ENCODE measurements at places on chromosomes 12 and 14.

GRCh38 chr14:48786498-48786897, 799.7 kb downstream of the RPS29 start:
- no peak for DNase-seq

DNA sequence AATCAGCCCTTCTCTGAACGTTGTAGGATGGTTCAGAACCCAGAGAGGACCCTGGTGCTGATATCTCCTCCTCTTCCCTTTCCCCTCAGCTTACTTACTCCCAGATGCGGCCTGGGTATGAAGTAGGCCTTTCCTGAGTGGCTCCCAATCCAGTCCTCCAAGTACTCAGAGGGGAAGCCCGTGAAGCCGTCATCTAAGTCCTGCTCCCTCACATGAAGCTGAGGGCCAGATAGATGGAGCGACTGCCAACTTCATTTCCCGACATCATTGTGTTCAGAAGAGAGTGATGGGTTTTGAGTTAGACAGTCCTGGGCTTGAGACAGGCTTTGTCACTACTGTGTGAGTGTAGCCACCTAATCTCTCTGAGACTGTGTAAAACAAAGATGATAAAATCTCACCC, 2.7 kb downstream of the APOLD1 start:
- DNase-seq = no peak

DNA sequence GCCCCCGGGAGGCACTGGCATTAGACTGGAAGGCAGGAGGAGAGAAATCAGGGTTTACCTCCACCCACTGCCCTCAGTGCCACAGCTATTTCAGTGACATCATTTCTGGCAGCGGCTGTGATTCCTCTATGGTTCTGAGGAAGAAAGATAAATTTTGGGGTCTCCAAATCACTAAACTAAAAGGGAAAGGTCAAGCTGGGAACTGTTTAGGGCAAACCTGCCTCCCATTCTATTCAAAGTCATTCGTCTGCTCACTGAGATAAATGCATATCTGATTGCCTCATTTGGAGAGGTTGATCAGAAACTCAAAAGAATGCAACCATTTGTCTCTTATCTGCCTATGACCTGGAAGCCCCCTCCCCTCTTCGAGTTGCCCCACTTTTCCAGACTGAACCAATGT, 14.0 kb upstream of the CRY1 start:
- DNase-seq = no peak

DNA sequence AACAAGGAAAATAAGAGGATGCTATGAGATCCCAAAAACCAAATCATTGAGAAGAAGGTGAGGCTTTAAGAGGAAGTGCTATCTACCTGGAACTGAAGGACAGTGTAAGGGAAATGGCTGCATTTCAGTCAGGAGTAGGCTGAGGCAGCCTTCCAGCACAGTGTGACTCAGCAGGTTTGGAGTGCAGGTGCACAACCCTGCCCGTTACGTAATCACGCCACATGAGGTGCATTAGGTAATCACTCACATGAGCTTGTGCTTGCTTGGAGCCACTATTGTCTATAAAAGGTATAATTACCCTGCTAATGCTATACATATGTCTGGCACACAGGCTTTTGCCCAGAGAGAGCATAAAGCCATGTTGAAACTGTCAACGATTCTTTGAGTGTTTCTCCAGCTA, 74.9 kb downstream of the DIO2 start:
- no peak for DNase-seq

DNA sequence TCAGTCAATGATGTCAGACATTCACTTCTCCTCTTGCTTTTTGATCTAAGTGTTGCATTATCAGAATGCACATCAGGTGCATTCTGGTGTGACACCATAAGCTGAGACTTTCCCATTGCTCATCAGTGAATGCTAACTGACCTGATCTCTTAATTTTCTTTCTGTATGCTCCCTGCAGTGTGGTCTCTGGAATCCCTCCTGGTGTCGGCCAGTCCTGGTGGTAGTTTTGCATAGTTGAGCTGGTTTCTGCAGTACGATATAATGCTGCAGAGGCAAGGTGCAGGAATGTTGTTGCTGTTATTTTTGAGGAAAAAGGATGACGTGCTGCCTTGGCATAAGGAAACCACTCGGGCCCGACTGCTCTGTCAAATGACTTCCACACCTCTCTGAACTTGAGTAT, 11.0 kb upstream of the SRP54 start:
- DNase-seq = no peak

DNA sequence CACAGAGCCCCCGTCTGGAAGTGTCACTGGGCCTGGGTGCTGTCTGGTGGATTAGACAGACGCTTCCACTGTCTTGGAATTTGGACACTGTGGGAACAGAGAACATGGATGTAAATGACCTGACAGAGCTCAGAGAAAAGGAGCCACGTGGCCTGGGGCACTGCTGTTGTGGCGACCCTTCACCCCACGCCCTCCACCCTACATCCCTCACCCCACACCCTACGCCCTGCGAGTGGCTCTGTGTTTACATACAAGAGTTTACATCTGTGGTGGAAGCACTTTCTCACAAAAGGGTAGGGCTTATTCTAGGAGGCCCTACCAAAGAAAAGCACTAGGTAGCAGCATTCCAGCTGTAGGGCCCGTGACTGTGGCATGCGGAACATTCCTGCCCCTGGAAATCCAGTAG, 47.7 kb downstream of the B4GALNT3 start:
- DNase-seq = no peak

DNA sequence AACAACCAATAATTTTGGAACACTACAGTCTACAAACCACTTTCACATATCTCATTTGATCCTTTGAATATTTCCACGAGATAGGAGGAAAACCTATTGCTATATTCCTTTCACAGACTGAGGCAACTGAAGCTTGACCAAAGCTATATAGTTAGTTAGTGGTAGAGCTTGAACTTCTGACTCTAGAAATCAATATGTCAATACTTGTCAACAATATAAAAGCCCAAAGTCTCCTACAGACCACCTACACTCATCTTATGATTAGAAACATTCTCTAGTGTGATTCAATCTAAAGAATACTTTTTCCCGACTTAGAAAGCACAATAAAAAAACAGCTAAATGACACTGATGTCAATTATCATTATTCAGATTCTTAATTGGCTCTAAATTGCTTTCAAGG, 139.4 kb downstream of the RPS29 start:
- DNase-seq = no peak

GRCh38 chr12:47862881-47863280, 41.9 kb downstream of the VDR start:
- DNase-seq = no peak

GRCh38 chr12:50971946-50972345, 19.6 kb downstream of the HIGD1C start:
- no peak for DNase-seq

DNA sequence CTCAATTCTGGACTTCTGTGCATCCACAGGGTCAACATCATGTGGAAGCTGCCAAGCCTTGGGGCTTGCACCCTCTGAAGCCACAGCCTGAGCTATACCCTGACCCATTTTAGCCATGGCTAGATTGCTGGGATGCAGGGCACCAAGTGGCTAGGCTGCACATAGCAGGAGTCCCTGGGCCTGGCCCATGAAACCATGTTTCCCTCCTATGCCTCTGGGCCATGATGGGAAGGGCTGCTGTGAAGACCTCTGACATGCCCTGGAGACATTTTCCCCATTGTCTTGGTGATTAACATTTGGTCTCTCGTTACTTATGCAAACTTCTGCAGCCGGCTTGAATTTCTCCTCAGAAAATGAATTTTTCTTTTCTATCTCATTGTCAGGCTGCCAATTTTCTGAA, 84.1 kb upstream of the KIF21A start:
- no peak for DNase-seq

DNA sequence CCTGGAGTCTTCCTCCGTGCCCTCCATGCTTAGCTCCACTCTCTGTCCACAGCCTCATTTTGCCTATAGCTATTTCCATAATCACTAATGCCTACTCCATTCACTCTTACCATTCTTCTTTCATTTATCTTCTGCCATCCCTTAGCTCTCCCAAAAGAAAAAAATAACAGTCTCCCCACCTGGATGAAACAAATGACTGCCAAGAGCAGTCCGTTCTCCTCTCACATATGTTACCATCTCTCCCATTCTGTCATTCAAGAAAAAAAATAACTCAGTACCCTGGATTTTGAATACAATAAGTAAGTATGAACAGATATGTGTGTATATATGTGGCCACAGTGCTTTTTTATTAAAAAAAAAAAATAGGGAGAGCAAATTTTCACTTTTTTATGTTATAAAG, 13.2 kb downstream of the DUSP16 start:
- no peak for DNase-seq

GRCh38 chr12:108507971-108508642, 7.0 kb upstream of the FICD start:
- no peak for DNase-seq

- no peak for DNase-seq
Observed at GRCh38 chr14:31038521-31039166, 12.5 kb upstream of the STRN3 start.

DNA sequence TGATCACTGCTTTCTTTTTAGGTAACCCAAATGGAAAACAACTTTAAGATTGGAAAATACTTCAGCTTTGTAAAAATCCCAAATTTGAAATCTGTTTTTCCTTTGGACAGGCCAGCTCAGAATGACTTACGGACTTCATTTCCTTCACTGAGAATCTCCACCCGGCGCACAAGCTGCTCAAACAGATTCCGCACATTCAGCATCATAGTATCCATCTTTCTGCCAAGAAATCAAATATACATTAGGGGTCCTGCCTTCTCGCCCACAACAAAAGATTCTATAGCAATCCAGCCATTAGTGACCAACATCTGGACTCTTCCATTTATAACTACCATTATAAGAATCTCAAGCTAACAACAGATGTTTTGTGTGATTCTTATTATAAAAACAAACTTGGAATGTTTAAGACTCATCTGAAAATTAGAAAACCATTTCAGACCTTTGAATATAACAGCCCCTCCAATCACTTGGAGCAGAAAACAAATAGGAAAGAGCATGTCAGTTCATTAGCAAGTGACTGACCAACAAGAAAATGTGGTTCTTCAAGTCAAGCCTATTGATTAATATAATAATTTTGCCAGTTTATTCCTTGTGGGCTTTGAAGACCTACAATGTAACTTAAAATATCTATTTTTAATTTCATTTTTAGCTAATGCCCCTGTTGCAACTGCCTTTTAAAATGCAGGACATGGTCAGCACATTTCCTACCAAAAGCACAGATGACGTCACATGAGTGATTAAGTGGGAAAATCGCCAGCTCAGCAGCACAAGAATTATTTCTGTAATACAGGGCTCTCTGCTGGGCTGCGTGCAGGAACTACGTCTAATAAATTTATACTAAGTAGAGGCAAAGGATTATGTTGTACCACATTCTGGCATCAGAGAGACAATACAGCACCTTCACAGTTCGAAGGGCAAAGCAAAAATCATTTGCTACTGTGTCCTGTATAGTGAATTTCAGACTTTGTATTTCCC, 8.5 kb downstream of the RACGAP1 start:
- no peak for DNase-seq

DNA sequence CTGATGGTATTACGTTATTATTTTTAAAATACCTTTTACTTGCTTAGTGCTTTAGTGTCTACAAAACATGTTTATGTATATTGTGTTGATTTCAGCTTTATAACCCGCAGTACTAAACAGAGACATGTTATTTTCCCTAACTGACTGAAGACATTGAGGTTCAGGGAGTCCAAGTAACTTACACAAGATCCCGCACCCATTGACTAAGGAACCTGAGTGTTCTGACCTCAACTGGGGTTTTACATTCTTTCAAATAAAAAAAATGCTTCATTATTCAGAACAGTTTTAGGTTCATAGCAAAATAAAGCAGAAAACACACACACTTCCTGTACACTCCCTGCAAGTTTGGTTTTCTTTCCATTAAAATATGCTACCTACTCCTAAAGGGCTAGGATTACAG, 60.4 kb upstream of the METAP2 start:
- DNase-seq = no peak

DNA sequence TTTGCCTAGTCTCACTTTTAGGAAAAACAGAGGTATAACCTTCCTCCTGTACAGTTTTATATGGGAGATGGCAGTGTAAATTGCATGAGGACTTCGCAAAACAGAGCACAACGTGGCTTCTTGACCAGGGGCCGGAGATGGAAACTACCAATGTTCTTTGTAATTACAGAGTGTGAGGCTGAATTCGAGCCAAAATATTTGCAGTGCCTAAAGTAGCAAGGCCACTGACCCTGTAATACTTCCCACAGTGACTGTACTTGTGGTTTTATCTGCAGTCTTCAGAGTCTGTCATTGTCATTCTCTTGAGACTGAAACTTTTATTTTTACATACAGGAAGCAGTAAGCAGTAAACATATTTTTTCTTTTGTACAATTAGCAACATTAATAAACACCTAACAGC, 98.9 kb downstream of the RERG start:
- DNase-seq = no peak

DNA sequence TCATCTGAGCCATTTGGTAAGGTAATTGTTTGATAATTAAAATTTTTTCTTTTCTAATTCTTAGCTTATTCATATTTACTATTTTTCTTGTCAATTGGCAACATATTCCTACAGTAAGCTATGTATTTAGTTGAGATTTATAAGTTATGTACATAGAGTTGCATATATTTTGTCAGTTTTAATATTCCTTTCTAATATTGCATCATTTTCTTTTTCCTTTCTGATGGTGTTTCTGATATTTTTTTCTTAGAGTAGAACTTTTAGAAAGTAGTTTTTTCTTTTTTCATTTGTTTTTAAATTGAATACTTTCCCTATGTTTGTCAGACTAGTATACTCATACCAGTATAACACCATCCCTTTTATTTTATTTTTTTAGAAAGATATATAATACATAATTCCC, 131.3 kb downstream of the TTC6 start:
- DNase-seq = no peak

DNA sequence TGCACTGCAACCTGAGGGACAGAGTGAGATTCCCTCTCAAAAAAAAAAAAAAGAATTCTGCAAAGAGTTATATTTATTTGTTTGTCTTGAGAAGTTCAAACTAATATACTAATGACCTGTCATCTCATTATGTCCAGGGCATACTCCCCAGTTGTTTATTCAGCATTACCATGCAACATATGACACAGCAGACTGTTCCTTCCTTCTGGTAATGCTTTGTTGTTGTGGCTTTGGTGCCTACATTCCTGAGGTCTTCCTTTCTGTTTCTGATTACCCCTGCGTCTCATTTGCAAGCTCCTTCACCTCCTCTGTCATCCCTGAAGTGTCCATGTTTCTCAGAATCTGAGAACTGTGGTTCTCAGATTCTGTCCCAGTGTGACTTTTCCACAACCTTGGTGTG, 55.3 kb downstream of the DERA start:
- DNase-seq = no peak

GRCh38 chr14:90513161-90514014, 116.6 kb downstream of the CALM1 start:
- DNase-seq = no peak

DNA sequence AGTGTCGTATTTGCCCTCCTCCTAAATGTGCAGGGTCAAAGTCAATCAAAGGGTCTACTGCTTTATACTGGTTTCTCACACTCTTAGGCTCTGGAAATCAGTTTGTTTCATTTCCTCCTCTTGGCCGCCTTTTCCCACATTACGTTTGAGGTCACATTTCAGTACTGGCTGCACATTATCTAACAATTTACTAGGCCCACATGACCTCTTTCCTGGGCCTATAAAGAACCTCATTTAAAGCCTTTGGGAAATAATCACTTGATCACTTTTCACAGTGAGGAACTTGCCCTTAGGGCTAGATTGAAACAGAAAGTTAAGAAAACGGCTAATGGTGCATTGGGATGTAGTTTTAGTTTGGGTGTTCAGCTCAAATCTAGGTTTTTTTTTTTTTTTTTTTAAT, 497.5 kb downstream of the RERGL start:
- no peak for DNase-seq

- DNase-seq = no peak
Observed at GRCh38 chr12:12249216-12250050, 17.4 kb downstream of the LRP6 start.

- no peak for DNase-seq
Observed at GRCh38 chr12:54689984-54690383, 41.8 kb upstream of the DCD start.

All from AML-193 (cell line).